ENCODE measurements at places on chromosomes 13 and 19.

DNA sequence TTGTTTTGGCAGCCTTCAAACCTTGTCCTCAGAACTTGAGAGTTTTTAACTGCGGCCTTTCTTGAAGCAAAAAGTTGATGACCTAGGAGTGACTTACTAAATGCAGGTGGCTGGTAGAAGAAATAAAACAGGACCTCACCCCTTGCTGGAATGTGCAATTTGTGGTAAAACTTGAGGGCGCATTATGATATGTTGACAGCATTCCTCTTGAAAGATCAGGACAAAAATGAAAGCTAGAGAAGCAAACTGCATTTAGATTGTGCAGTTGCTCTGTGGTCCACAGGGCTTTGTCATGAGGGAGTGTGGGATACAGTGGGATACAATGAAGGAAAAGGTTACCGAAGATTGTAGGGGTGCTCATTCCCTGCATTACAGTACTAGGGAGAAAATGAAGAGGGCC, 504.2 kb downstream of the GPC6 start:
- no peak for DNase-seq

GRCh38 chr13:23500849-23501248, 67.3 kb upstream of the SACS start:
- no peak for DNase-seq

DNA sequence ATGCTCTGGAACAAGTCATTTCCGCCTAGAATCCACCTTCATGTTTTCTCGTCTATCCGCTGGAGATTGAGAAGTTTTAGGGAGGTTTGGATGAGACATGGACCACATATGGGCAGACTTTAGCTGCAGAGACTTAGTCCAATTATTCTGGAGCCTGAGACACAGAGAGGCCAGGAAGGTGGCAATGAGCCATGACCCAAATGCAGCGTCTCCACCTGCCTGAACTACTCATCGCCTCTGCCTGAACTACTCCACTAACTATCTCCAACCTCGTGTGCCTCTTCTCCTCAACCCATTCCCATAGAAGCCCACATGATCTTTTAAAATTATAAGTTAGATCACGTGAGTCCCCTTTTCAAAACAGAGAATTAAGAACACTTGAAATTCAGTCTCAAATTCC, 5.6 kb downstream of the PLEKHA4 start:
- DNase-seq = no peak

DNA sequence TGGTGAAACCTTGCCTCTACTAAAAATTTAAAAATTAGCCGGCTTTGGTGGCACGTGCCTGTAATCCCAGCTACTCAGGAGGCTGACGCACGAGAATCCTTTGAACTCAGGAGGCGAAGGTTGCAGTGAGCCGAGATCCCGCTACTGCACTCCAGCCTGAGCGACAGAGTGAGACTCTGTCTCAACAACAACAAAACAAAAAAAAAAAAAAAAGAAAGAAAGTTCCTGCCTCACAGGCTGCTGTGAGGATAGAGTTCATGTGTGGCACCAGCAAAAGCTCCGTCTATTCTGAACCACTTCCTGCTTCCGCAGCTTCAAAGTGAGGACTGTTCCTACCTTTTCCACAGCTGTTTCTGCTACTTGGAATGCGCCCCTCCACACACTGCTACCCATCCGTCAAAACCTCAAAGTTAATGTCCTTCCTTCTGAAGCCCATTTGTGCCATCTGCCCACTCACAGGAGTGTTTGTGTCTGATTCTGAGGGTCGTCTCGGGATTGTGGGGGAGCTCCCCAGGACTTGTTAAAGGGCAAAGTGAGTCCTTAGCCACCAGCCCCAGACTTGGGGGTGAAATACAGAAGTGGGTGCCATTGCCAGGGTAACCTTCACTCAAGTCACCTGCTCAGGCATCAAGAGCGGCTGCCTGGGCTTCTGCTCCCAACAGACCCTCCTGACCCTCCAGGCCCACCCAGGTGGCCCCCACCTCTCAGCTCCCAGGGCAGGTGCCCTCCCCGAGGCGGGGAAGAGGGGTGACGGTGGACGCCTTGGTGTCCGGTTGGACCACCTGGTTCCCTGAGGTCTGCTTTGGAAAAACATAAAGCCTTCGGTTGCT, 2.9 kb downstream of the MFSD12 start:
- no peak for DNase-seq

- no peak for DNase-seq
These were observed 28.6 kb downstream of the WDFY2 start for GRCh38 chr13:51612867-51613266.

DNA sequence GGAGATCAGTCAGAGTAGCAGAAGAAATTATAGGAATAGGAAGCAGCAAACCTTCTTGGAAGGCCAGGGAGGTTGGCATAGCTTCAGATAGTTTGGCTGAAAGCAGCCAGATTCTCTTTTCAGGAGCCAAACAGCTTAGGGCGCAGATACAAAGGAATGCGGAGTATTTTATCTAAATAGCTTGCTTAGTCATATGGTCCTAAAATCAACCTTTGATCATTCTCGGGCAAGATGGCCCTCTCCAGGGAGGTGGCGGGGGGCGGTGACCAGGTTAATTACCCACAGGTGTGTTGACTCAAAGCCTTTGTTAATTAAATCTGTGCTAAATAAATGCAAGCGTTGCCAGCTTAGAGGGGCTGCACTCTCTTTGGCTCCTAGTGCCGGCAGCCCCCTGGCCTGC, 12.5 kb upstream of the NCR1 start:
- no peak for DNase-seq

DNA sequence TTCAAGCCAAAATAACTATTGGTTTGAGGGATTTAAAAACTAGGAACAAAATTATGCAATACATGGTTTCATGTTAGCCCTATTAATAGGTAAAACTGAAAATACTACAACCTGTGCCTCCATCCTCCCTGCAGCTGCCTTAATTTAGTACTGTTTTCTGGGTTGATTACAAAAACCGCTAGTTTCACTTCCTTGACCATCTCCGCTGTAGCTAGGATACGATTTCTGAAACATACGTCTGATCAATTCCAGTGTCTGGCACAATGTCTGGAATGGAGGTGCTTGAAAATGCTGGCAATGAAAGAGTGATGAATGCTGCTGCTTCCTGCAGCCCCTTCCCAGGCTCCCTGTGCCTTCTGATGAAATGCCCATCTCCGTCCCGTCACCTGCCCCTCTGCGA, 273.5 kb downstream of the SHISA2 start:
- DNase-seq = no peak

GRCh38 chr19:29841209-29841558, 29.4 kb downstream of the CCNE1 start:
- DNase-seq = no peak

DNA sequence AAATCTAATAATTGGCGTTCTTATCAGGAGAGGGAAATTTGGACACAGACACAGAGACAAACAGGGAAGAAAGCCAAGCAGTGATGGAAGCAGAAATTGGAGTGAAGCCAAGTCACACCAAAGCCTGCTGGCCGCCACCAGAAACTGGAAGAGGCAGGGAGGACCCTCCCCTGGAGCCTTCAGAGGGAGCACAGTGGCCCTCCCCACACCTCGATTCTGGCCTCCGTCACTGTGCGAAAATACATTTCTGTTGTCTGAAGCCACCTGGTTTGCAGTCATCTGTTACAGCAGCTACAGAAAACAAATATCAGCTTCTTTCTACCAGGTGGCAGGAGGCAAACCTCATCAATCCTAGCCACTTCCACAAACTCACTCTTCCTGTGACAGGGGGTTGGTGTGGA, 8.3 kb upstream of the TLE6 start:
- no peak for DNase-seq

Measured in left renal pelvis (tissue), 4 donors.